Fibroblast of skin of scalp (primary cell): ENCODE measurements at places on chromosomes 3 and 15.

GRCh38 chr3:149555927-149556326 lies 81.4 kb downstream of the TM4SF4 start:
- DNase-seq, result peak; percentile 68

- DNase-seq, result no peak
Observed at GRCh38 chr3:125594581-125595011, 701 bp downstream of the OSBPL11 start.

DNA sequence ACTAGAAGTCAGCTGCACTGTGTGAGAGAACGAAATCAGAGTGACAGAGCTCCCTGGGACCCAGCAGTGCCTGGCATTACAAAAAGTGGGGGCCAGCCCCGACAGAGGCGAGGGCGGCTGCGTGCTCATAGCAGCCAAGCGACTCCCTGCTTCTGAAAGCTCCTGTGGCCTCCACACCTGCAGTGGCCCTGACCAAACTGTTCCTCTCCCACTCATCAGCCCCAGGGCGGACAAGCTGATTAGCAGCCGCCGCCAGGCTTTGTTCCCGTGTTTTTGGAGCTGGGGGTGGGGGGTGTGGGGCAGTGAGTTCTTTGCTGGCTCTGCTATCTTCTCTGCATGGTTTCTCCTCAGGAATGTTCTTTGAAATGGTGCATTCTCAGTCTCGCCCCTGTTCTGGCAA lies 58.1 kb downstream of the DGKG start:
- no peak for DNase-seq

GRCh38 chr15:55912982-55913381 lies 80.4 kb downstream of the NEDD4 start:
- no peak for DNase-seq

DNA sequence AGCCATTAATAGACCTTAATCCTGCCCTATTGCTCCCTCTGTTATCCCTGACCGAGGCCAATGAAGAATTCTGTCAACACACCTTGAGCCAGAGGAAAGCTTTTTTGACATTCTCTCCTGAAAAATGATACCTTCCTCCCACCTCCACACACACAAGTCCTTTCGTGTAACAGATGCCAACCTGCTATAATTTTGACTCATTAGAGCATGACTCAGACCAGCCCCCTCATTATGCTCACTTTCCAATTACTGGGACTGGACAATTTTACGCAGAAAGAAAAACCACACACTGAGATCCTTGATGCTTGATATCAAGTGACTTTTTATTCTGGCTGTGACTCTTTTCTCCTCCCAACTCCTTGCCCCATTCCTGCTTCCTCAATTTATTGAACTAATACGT lies 50.9 kb downstream of the LSAMP start:
- no peak for DNase-seq

- no peak for DNase-seq
Observed at GRCh38 chr3:172156586-172156955, 117.2 kb downstream of the FNDC3B start.

DNA sequence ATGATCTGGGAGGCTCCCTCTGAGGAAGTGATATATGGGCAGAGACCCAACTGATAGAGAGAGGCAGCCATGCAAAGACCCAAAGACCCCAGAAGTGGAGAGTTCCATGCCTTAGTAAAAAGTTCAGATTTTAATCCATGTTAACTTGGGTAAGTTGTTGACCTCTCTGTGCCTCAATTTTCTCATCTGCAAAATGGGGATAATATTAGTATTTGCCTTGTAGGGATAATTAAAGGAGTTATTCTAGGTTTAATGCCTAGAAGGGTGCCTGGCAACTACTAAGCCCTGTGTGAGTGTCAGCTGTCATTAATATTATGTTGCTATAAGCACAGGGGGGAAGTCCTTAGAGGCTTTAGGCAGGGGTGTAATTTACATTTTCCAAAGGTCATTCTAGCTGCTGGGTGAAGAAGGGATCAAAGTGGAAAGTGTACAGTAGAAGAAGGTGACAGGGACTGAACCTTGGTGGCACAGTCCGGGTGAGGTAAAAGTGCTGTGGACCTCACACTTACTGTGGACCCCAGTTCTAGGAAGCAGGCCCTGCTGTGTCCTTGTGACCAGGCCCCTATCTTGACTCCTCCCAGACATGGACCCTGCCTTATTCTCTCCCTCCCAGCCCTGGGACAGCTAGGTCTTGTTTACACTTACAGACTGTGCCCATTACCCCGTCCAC lies 3.0 kb upstream of the RAD18 start:
- no peak for DNase-seq

DNA sequence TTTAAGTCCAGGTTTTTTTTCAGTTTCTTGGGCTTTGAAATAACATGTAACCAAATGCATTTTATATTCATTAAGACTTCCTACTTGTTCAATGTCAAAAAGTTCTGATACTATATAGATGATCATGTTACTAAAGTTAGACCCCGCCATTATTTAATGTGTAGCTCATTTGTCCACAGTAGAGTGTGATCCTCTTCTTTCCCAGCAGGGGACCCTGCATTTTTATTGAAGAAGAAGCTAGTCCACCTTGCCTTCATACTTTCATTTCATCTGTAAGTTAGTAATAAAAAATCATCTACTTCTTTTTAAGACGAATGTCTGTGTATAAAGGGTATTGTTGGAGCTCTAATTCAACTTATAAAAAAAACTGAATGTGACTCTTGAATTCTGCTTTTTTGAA lies 404.6 kb downstream of the SI start:
- DNase-seq, result no peak

- peak; percentile 57 for DNase-seq
Observed at GRCh38 chr3:153614140-153614539, 452.1 kb downstream of the RAP2B start.
